ENCODE measurements at places on chromosomes 6 and 20.

- DNase-seq = peak; percentile 16
These were observed 7.9 kb downstream of the COL9A3 start for GRCh38 chr20:62824476-62825332.

DNA sequence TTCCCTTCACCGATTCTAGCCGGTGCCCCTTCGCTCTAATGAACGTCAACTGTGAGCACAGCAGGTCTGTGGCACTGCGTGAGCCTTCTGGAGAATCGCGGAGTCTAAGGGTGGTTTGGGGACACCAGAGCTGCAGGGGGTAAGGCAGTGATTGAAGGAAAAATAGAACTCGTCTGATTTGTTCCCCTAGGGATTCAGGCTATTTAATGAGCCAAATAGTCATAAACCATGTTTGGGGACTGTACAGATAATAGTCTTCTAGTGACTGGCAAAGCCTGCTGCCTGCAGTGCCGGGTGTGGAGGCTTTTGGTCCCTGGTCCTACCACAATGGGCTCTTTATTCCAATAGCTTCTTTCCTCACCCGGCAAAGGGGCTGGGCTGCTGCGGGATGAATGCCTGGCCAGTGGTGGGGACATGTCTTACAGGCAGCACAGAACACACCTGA, 11.1 kb upstream of the NTSR1 start:
- no peak for DNase-seq

DNA sequence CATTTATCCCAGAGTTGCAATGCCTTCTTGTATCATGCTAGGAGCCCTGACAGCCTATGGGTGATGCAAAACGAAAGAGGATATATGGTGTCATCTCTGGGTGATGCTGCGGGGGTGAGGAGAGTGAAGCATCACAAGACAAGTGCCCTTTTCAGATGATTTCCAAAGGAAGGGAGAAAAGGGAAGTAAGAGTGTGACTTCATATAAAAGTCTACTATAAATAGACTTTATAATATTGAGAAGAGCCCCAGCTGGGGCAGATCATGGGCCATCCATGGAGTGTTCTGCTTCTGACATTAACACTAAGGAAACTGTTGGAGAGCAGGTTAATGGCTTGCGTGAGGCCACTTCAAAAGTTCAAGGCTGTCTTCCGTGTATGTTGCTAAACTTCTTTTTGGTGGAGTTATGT, 4.4 kb downstream of the CD83 start:
- DNase-seq = no peak

DNA sequence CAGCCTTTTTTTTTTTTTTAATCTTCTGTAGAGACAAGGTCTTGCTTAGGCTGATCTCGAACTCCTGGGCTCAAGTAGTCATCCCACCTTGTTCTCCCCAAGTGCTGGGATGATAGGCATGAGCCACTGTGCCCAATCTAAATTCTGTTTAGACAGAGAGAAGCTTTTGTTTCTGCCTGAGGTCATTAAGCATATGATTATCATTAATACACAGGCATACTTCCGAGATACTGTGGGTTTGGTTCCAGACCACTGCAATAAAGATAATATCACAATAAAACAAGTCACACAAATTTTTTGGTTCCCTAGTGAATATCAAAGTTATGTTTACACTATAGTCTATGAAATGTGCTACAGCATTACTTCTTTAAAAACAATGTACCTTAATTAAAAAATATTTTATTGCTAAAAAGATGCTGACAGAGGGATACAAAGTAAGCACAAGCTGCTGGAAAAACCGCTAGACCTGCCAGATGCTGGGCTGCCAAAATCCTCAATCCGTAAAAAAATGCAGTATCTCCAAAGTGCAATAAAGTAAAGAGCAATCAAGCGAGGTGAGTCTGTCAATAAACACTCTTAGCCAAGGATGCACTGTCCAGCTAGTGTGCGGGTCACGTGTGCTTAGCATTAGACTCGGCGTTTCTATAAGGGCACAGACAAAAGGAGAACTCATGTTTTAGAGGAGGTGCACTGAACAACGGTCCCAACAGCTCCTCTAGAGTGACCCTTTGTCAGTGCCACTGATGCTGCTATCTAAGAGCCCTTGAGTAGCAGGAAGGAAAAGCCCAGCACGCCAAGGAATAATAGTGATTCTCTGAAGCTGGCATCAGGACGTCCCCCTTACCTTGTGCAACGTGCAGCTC, 16.1 kb downstream of the TXNDC5 start:
- no peak for DNase-seq

DNA sequence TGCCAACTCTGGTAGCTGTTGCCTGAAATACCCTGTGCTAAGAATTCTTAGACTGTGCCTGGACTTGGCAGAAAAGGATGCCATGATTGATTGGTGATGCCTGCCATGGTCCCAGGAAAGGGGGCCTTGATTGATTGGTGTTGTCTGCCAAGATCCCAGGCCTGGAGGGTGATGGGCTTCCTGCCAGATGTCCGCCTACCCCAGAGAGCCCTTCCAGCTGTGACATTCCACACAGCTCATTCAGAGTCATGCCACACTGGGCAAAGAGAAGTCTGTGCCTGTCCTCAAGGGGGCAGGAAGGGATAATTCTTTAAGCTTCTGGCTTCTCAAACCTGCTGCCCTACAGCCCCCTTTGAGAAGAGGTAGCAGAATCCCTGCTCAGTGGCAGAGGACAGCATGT, 24.6 kb downstream of the RIMS4 start:
- no peak for DNase-seq

DNA sequence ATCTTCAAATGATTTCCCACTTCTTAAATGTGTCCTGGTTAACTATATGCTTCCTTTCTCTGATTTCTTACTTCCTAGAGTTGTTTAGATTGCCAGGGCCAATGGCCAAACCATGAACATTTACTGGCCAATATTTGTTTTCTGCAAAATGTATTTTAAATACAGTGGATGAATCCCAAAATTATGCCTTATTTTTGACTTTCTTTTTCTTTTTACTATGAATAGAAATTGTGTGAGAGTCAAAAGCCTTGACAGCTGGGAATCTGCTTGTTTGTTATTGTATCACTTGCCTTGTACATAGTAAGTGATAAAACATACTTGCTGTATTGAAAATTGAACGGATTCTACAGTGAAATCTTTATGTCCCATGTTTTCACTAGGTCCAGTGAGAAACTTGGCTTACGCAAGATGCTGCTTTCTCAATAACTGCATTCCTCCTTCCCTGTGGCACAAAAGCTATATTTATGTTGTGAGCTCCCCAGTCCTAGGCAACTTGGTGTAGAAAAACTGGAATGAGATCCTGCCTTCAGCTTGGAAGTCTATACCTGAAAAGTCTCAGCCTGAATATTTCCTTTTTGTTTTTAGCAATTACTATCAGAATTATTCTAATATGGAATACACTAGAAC, 295.2 kb downstream of the EPHA7 start:
- no peak for DNase-seq

GRCh38 chr6:46760925-46761324, 14.2 kb downstream of the ANKRD66 start:
- DNase-seq = no peak

- DNase-seq = no peak
These were observed 191.1 kb upstream of the HEY2 start for GRCh38 chr6:125558241-125558843.

DNA sequence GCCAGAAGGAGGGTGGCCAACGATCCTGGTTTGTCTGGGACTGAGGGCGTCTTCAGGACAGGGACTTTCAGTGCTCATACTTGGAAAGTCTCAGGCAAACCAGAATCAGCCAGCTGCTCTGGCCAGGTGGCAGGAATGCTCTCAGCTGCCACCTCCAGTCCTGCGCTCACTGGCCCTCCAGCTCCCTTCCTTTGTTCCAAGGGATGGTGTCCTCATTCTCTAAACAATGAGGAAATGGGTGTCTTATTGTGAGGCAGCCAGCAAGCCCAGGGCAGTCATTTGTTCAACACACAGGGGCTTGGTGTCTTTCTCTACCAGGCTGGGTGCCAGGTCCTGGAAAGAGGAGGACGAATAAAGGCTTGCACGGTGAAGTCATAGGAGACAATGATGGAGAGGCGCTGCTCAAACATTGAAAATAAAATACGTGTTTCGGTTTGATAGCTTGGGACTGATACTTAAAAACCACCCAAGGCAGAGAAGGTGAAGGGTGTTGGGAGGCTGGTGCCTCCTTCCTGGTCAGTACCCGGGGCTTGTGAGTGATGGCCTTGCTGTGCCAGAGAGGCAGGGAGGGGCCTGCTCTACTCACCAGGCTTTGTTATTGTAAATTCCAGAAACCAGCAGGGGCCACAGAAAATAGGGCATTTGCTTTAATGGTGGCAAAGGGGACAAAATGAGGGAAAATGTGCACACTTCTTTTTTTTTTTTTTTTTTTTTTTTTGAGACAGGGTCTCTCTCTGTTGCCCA, 11.3 kb upstream of the TMEM181 start:
- DNase-seq = no peak

DNA sequence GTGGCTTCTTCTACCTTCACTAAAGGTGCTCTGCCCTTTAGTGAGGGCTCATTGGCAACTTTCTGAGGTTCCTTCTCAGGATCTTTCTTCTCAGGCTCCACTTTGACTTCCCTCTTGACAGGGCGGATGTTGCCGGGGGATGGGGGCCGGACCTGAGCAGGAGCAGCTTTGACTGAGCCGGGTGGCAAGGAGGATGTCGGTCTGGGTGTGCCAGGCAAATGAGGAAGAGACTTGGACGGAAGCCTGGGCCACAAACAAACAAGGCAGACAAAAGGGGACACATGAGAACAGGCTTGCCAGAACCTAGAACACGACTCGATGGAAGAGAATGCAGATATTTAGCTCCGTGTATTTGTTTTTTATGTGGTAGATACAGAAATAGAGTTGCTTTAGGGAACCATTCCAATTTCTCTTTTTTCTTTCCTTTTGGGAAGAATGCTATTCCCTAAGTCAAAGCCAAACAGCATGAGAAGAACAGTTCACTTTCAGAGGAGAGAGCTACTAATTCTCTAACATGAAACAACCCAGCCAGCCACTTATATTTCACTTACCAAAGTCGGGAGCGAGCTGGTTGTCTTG, 76.2 kb upstream of the BCLAF1 start:
- no peak for DNase-seq

DNA sequence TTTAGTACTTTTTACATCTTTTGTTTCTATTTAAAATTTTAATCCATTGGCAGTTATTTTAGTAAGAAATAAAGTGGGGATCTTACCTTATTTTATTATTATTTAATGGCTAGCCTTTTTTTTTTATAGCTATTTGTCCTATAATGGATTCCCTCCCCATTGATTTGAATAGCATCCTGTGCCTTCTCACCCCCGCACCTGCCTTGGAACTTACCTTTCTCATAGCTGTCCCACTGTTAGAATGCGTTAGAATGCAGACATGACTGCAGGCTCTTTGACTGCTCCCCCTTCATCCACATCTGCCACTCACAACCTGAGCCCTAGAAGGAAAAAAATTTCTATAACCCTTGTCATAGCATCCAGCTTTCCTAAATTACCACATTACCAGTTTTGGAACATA, 9.1 kb downstream of the PKIB start:
- DNase-seq = no peak

DNA sequence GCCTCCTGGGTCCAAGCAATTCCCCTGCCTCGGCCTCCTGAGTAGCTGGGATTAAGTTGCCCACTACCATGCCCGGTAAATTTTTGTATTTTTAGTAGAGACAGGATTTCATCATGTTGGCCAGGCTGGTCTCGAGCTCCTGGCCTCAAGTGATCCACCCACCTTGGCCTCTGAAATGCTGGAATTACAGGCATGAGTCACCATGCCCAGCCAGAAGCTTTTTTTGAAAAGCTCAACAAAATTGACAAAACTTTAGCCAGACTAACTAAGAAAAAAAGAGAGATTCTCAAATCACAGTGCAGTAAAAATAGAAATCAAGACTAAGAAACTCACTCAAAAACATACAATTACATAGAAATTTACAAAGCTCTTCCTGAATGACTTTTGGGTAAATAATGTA, 420.6 kb downstream of the COL12A1 start:
- DNase-seq = no peak

GRCh38 chr6:41965429-41966213, 24.0 kb upstream of the CCND3 start:
- no peak for DNase-seq

- no peak for DNase-seq
These were observed 34.1 kb downstream of the TNFRSF21 start for GRCh38 chr6:47275640-47276039.

DNA sequence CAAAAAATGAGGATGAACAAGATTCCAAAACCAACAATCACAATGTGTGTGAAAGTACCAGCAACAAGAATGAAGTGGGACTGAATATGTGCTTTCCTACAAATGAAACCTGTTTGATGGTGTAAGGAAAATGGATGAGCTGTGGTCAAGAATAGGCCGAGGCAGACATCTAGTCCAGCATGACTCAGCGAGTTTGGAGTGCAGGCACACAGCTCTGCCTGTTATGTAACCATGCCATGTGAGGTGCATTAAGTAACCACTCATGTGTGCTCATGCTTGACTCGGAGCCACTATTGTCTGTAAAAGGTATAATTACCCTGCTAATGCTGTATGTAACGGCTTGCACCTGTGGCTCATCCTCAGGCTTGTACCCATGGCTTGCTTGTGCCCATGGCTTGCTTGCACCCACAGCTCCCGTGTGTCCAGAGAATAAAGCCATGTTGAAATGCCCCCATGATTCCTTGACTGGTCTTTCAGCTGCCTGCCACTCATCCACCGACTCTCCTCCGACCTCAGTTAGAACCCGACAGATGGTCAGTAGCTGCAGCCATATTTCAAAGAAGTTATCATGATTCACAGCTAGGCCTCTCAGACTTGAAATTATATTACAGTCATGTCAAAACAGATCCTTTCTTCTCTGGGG, 98.7 kb downstream of the BACH2 start:
- no peak for DNase-seq

DNA sequence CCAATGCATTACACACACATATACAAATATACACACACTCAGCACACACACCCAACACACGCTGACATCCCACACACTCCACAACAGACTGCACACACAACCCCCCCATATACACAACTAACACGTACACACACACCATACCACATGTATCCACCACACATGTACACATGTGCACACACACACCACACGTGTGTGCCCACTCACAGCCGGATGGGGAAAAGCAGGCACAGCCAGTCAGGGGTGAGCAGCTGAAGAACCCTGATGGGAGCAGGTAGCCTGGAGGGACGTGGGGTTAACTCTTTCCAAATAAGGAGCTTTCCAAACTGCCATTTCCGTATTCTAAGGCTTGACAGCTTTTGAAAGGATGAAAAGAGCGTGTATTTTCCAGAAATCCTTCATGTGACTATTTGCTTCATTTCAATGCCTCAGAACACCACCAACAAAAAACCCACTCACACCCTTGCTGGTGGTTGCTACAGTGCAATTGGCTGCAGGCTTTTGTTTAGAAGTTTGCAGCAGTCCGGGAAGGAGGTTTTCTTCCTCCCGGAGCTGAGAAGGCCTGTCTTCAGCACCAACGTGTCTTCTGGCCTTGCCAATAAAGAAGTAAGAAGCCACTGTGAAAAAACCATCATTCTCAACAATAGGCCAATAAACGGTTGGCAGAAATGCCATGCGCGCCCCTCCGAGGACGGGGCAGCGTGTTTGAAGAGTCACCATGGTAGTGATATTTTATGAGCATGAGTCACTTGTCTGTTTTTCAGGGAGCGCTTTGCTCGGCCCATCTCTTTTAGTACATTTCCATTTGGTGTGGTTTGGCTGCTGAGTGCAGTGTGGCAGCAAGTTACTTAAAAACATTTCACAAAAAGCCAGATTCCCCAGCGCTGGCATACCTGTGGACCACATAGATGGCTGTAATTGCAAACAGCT, 131.3 kb upstream of the GMDS start:
- DNase-seq = no peak

Data from skin of body (tissue), 3 donors.